ENCODE measurements at places on chromosomes 13 and 19. TPM values are rescaled to one million over a fixed set of nuclear protein-coding genes. Genes with fewer than 3 reads are reported as not detected.

CRX gene
- total RNA-seq: not detected

APOC1 gene
- 0.37 TPM for total RNA-seq

LRG1 gene
- not detected for total RNA-seq

GIPC3 gene
- total RNA-seq: 0.02 TPM

NLRP9 gene
- total RNA-seq: not detected

TRIM28 gene
- total RNA-seq: 1,553 TPM

CACNG6 gene
- 0.23 TPM for total RNA-seq

NDUFA13 gene
- 142 TPM for total RNA-seq

FPR1 gene
- total RNA-seq: 0.57 TPM

ZNF540 gene
- total RNA-seq: not detected

MEIS3 gene
- total RNA-seq: 6.3 TPM

MISP gene
- 0.13 TPM for total RNA-seq

ZNF626 gene
- not detected for total RNA-seq

IGSF23 gene
- total RNA-seq: not detected

SHANK1 gene
- 10.5 TPM for total RNA-seq

ALOX5AP gene
- total RNA-seq: not detected

DNA sequence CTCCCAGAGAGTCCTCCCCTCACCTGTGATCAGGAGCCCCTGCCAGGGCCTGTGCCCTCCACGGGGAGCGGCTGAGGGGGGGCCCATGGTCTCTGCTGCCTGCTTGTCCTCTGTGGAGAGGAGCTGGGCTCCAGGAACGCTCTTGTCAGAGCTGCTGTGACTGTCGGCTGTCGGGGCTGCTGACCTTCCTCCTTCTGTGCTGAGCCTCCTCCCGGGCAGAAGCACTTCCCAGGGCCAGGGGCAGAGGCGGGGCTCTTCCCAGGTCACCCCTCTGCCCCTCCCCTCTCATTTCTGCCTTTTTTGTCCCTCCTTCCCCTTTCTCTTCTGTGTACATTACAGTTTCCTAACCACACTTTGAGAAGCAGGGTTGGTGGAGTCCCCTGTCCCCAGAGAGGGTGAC, at the start of gene CEACAM4:
Gene CEACAM4 (minus strand): TSS at position 198 of the 400 bp plus-strand sequence. CDS start 111 bp downstream, at position 87.
- DNase-seq: no peak

DNA sequence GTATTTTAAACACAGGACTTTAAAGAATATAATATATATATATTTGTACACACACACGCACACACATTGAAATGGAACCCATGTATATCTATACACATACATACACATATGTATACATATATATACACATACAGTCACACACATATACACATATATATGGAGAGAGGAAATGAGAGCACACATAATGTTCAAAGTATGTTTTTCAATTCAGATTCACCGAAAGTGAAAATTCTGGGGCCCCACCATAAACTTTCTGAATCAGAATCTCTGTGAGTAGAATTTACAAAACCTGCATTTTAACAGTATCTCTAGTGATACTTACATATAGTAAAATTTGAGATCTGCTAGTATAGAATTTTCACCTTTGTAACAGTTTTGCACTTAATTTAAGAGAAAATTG, 60.4 kb upstream of the OBI1 start:
- DNase-seq: no peak

- no peak for DNase-seq
These were observed 129.9 kb downstream of the RNF17 start for GRCh38 chr13:24893863-24894262.

DNA sequence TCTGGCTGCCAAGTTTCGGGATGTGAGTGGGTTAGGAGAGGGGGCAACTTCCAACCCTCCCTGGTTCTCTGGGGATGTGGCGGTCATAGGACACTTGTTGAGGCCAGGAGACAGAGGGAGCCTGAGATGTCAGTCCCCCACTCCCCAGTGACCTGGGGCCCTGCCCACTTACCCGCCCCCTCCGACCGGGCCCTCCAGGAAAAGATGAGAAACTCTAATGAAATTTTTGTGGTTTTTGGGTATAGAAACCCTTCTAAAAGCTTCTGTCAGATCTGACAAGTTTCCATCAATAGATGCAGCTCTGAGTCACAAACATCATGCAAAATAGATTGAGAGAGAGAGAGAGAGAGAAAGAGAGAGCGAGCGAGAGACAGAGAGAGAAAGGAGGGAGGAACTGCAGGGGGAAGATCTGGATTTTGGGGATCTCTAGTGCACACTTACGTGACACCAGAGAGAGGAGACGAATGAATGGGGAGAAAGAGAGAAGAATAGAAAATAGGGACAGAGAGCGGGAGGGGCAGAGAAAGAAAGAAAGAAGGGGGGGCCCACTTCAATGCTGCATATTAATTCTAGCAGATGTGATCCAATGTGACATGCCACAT, 94.0 kb downstream of the PTPRS start:
- no peak for DNase-seq

GRCh38 chr19:2460245-2460644, 3.5 kb upstream of the LMNB2 start:
- DNase-seq: no peak

DNA sequence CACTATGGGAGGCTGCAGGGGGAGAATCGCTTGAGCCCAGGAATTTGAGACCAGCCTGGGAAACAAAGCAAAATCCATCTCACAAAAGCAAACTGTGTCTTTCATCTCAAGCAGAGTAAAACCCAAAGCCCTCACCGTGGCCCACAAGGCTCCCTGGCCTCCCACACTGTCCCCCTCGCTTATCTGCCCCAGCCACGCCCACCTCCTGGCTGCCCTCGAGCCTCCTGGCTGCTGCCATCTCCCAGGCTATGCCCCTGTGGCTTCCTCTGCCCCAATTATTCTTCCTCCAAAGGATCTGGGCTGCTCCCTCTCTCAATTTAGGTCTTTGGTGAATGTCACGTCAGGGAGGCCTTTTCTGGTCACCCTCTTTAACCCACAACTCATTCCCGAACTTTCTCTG, 3.6 kb downstream of the RABAC1 start:
- no peak for DNase-seq

- DNase-seq: no peak
These were observed 75.2 kb upstream of the MCF2L start for GRCh38 chr13:112893570-112894422.

DNA sequence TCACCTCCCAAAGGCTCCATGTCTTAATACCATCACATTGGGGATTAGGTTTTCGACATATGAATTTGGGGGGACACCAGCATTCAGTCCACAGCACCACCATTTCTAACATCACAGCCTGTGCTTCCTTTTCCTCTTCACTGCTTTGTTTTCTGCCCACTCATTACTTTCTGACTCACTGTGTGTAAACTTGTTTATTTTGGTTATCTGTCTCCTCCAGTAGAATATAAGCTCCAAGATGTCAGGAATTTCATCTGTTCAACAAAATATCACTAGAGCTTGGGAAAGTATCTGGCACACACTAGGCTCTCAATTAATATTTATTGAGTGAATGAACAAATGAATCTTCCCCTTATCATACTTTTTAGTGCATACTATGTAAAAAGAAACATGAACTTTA, 152.0 kb downstream of the NUFIP1 start:
- no peak for DNase-seq

DNA sequence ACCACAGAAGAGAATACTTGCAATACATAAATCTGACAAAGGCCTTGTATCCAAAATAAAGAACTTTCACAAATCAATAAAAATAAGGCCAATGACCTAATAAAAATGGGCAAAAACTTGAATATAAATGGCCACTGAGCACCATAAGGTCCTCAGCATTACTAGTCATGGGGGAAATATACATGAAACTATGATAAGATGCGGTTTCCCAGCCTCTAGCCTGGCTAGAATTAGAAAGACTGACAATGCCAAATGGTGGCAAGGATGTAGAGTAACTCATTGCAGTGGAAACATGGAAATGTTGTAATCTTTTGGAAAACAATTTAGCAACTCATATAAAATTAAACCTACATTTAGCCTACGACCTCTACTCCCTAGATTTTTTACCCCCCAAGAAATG, 227.1 kb downstream of the GGACT start:
- DNase-seq: no peak

GRCh38 chr13:55160867-55161266, 1979.9 kb upstream of the PRR20A start:
- DNase-seq: no peak

GRCh38 chr19:49389406-49389805, 1.4 kb downstream of the KASH5 start:
- DNase-seq: no peak

DNA sequence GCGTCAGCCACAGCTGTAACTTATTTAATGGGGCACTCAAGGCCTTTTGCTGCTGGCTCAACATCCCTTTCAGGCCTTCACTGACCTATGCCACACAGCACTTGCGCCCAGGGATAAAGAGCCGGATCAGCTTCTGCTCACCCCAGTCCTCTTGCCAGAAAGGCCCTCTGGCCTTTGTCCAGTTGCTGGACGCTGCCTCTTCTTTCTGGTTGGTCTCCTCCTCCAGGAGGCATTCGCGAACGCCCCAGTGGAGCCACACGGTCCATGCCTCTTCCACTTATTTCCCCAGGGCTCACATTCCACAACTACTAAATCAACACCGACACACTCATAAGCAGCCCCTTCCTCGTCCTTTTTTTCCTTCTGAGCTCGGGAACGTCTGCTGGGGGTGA, 3.7 kb upstream of the ZNF329 start:
- DNase-seq: no peak

GRCh38 chr19:14148751-14149410, 12.5 kb upstream of the ASF1B start:
- no peak for DNase-seq

GRCh38 chr19:7773841-7774240, 10.8 kb downstream of the CLEC4M start:
- DNase-seq: no peak

- no peak for DNase-seq
These were observed 6.8 kb upstream of the ZNF283 start for GRCh38 chr19:43820098-43820883.

DNA sequence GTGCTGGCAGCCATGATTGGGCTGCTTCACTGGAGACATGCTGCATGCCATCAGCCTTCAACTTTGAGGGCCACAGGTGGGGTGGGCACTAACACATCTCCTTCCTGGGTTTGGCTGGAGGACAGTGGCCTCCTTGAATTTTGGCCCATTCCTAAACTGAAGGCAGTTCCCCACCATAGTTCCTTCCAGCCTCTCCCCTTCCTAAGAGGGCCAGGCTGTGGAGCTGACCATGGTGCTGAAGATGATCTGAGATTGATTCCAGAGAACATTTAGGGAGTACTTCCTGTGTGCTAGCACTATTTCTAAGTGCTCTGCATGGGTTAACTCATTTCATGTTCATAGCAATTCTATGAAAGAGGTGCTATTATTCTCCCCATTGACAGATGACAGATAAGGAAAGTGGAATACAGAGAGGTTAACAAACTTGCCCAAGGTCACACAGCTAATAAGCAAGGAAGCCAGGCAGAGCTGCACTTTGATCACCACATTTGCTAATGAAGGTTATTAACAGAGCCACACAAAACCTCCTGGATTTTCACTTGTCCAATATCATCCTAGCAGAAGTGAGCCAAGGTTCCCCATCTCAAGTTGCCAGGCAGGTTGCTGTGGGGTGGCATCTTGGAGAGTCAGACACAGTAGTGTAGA, 175.3 kb downstream of the ZIC5 start:
- peak; percentile 34 for DNase-seq

GRCh38 chr13:91119643-91120042, 227.8 kb upstream of the MIR17HG start:
- DNase-seq: no peak

DNA sequence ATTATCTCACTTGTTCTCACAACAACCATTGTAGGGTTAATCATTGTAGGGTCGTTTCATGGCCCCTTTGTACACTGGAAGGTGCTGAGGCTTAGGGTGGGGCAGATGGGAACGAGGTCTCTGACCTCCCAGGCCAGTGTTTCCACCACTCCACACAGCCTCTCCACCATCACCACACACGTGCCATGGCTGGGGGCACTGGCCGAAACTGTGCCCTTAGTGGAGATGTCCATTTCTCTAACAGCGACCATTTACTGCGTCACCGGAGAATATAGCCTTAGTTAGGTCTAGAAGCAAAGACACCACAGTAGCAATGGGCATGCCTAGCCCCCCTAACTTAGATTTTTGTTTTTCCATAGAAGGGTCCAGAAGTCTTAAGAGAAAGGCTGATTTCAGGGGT, 36.5 kb downstream of the COL4A1 start:
- no peak for DNase-seq

GRCh38 chr19:40104754-40105153, 14.0 kb upstream of the ZNF780A start:
- DNase-seq: no peak

DNA sequence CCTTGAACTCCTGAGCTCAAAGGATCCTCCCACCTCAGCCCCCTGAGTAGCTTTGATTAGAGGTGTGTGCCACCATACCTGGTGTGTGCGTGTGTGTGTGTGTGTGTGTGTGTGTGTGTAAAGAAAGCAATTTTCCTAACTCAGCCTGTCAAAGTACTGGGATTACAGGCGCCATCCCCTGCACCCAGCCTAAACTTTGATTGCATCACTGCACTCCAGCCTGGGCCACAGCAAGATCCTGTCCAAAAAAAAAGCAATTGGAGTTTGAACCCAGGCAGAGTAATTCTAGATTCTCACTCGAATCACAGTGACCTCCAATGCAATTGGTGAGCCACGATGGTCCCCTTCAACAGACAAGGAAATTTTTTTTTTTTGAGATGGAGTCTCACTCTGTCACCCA, 29.1 kb downstream of the NLRP12 start:
- DNase-seq: no peak

GRCh38 chr19:56946159-56946558, 105.6 kb upstream of the PEG3 start:
- no peak for DNase-seq

DNA sequence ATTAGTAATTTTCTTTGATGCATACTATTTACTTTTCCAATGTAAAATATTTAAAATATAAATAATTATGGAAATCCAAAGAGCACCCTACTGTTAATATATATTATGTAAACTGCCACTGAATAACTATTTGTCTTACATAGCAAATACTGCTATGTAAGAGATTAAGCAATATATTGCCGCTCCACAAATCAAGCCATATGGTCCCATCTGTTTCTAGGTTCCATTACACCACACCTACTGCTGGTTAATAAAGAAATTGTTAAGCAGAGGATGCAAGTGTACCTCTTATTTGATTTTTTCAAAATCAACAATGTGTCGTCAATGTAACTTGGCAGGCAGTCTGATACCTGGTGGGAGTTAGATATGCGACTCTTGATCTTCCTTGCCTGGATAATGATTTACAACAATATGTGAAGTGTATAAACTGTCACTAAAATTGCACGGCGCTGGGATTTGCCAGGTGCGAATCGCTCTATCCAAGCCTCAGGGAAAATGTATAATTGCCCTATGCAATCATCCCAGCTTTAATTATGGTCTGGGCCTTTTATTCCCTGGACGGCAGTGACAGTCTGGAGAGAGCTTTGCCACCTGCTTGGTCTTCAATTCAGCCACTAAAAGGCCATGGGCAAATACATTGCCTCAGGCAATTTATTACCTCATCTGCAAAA, 16.0 kb downstream of the SMAD9 start:
- DNase-seq: no peak

GRCh38 chr13:112954488-112955270, 14.3 kb upstream of the MCF2L start:
- no peak for DNase-seq

DNA sequence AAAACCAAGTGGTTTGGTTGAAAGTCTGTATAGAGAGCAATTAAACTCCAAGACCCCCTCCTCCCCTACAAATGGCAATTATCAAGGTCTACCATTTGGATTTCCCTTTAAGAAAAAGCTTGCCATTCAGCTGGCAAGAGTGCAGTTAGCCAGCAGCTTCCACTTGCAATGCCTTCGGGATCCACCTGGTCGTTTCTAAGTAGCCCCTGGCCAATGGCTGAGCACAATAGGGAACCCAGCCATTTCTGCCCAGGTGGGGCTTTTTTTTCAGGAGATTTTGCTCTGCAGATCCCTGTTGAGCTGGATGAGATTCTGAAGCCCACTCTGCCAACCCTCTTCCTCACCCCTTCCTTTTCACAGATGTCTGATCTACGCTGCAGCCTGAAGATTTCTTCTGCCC, 26.3 kb downstream of the TGDS start:
- no peak for DNase-seq
